ENCODE measurements at places on chromosomes 13 and 19.
A peak's percentile ranks its signal among the peaks of the same experiment; 100 is the strongest.

GRCh38 chr13:20843166-20843565 lies 59.4 kb downstream of the XPO4 start:
- DNase-seq: no peak

- DNase-seq: peak; percentile 33
These were observed 19.2 kb downstream of the SIGLEC8 start for GRCh38 chr19:51439021-51439465.

DNA sequence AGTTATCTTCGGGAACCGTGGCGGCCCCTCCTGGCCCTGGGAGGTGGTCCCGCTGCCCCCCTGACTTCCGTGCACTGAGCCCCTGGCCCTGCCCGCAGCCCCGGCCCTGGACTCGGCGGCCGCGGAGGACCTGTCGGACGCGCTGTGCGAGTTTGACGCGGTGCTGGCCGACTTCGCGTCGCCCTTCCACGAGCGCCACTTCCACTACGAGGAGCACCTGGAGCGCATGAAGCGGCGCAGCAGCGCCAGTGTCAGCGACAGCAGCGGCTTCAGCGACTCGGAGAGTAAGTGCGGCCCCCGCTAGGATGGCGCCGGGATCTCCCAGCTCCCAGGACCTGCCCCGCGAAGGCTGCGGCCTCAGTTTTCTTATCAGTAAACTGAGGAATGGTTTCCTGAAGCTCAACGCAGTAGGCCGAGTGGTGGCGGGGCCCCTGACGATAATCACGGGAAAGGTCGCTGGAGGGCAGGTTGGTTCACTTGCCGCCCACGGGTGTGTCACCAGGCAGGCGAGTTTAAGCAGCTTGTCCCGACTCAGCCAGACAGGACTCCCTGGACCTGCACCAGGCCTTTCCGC lies 924 bp downstream of the RGCC start:
- peak; percentile 49 for DNase-seq

GRCh38 chr13:75486146-75487062 lies 4.4 kb upstream of the TBC1D4 start:
- no peak for DNase-seq

- no peak for DNase-seq
These were observed 156.3 kb downstream of the SLITRK5 start for GRCh38 chr13:87827479-87827878.

- DNase-seq: no peak
These were observed 22.7 kb downstream of the SGCG start for GRCh38 chr13:23203516-23203915.

GRCh38 chr19:29841559-29842367 lies 30.0 kb downstream of the CCNE1 start:
- no peak for DNase-seq

DNA sequence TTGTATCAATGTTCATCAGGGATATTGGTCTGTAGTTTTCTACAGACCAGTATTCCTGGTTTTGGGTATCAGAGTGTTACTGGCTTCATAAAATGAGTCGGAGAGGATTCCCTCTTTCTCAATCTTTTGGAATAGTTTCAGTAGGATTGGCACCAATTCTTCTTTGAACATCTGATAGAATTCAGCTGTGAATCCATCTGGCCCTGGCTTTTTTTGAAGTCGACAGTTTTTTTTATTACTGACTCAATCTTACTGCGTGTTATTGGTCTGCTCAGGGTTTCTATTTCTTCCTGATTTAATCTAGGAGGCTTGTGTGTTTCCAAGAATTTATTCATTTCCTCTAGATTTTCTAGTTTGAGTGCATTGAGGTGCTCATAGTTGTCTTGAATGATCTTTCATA lies 11.4 kb downstream of the TEX26 start:
- DNase-seq: no peak

DNA sequence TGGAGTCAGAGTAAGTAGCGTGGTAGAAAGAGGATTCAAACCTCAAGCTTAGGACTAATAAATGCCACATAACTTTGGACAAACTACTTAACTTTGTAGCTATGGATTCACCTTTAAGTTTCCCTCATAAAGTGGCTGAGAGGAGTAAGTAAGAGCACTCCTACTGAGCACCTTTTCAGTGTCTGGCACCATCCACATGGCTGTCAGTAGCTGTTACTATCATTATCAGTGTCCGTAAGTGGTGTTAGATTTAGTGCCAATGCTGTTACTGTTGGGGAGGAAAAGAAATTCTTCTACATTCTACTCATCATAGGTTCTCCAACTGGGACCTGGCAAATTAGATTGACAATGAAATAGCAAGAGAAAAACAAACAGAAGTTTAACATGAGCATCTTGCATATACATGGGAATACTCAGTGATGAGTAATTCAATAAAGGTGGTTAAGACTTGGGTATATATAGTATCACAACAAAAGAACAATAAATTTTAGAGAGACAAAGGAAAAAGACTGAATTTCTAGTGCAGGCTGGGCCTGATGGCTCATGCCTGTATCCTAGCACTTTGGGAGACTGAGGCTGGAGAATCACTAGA lies 165.6 kb upstream of the NBEA start:
- no peak for DNase-seq

DNA sequence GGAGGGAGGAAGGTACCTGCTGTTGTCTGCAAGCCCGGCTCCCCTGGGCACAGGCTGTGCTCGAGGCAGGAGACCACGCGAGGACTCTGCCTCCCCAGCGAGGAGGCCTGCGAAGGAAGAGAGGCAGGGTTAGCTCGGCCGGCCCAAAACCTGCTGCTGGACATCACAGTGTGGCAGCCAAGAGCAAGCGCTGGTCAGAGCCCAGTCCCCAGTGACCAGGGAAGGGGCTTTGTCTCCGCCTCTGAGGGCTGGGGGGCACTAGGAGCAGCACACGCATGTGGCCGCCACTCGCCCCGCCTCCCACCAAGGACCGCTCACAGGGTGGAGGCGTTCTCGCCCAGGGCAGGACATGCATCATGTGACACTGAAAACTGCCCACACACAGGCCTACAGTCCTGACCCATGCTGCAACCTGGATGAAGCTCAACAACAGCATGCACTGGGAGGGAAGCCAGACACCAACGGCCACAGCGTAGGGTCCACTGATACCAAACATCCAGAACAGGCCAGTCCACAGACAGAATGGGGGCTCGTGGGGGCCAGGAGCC lies 8.5 kb downstream of the MIER2 start:
- DNase-seq: no peak

DNA sequence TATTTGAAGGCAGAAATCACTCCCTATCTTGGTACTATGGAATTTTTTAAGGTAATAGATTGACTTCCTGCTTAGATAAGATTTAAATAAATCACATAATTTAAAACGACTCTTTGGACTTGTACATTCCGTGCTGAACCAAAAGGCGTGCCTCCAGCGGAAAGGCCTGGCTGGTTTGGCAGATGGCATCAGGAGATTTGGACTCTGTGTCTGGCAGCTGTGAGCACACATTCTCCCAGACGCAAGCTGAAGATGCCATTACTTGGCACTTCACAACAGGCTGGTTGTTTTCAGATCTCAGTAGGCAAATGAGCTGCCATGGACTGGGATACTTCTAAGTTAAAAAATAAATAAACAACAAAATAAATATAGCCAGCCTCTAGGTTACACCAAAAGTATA lies 104.5 kb upstream of the SLC15A1 start:
- DNase-seq: no peak

DNA sequence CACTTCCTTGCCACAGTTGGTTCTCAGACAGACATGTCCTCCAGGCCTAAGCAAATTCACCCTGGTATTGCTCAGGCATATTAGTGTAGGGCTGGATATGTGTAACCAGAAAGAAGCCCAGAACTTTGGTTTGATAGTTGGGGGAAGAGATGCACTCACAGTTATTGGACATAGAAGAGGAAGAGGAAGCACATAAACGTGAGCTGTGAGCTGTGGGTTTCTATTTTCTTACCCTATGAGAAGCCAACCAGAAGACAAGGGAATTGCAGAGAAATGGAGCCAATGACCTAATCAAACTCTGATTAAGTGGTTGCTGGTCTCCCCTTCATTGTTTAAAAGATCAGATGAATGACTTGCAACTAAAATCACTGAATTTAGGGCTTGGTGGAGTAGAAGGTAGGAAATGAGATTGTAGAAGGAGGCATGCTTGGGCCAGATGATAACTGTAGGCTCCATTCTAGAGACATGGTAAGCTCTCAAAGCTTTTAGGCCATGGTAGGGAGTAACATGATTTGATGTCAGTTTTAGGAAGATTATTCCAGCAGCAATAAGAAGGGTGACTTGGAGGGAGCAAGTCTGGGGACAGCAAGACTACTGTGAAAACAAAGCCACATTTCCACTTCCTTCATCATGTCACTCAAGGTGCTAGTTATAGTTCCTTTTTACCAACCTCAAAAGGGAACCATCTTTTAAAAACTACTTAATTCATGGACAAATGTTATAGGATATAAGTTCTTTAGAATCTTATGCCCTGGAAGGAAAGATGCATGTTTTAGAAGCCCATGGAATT lies 24.1 kb upstream of the WDFY2 start:
- no peak for DNase-seq

DNA sequence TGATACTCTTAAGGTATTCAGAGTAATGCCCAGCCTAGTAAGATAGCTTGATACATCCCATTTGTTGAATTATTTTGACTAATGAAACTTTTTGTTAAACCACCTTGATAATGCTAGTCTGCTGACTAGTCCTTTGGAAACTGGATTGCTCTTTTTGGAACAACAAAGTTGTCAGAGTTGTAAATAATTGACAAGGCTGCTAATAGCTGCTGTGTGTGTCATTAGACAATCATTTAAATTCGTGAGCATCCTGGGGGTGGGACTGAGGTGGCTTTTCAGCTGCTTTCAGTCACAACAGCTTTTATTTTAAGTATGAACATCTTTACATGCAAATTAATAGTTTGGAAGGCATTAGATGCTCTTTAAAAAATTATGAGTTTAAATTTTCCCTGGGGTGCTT lies 153.5 kb downstream of the HS6ST3 start:
- DNase-seq: no peak

DNA sequence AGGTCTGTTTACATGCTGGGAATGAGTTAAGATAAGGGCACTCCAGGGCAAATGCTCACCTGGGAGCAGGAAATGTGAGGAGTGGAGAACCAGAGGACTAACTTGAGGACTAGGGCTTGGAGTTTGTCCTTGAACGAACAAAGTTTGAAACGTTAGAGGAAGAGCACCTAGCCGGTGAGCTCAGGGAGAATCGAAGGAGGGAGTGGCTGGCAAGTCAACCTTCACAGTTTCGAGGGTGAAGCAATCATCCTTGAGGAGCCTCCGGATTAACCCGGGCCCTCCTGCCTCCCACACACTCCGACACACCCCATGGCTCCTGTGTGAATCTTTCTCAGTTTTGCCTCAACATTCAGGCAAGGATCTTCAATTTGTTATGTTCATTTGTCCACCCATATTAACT lies 58.6 kb downstream of the LMO7 start:
- DNase-seq: no peak

- no peak for DNase-seq
These were observed 127.6 kb upstream of the IRS2 start for GRCh38 chr13:109913936-109914510.

GRCh38 chr19:34580055-34580336 lies 97.0 kb downstream of the SCGB2B2 start:
- no peak for DNase-seq

DNA sequence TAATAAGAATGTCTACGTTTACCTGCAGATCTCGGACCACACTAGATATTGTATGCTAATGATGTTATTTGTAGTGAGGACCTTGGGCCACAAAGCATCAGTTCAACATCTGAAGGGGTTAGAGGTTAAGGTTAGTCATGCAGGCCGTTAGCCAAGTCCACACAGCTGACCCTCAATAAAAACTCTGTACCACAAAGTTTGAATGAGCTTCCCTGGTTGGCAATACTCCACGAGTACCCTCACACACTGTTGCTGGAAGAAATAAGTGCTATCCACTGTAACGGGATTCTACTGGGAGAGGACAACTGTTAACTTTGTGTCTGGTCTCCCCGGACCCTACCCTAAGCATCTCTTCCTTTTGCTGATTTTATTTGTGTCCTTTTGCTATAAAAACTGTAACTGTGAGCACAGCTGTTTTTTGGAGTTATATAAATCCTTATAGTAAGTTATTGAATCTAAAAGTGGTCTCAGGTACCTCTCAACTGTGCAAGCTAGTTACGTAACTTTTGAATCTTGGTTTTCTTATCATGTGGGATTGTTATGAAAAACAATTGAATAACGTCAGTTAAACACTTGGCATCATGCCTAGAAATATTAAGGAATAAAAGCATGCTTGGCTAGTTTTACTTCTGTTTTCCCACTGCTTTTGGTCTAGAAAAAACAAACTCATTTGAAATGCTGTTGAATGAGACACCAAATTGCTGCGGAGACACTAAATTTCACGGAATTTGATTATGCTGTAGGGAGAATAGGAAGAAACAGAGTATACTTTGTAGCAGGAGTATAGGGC lies 181.5 kb downstream of the DNAJC3 start:
- DNase-seq: no peak

DNA sequence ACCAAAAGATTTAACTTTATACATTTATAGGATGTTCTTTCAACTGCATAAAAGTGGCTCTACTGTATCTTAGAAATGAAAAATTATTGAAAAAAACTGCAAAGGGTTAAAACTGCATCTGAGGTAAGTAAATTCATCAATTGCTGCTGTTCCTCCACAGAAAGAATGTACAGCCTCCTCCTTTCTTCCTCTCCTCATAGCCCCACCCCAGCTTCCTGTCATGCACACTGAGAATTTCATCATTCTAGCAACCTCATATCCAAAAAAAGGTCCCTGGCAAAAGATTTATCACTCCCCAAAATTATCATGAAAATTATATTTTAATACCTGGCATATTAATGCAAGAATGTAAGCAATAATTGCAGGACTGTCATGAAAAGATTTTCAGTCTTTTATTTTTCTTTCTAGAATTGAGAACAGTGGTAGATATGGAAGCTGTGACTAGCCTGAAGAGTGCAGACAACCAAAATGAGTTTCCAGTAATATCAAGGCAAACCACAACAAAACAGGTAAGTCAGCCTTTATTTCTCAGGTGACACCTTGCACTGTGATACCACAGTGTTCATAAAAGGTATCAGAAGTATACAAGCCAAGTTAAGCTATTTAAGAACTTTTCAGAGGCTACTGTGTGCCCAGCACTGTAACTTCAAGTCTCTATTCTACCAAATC lies 110.8 kb downstream of the SUCLA2 start:
- no peak for DNase-seq
